ENCODE measurements at places on chromosomes 12 and 14.

DNA sequence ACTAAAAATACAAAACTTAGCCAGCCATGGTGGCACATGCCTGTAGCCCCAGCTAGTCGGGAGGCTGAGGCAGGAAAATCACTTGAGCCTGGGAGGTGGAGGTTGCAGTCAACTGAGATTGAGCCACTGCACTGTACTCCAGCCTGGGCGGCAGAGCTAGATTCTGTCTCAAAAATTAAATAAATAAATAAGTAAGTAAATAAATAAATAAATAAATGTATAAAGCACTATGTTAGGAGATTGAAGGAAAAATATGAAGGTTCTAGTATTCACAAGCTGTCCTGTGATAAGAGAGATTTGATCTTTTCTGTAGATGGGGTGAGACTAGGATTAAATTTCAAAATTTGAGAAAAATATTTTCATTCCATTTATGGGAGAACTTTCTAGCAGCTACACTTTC, 5.7 kb downstream of the DNAJC22 start:
- DNase-seq = no peak

DNA sequence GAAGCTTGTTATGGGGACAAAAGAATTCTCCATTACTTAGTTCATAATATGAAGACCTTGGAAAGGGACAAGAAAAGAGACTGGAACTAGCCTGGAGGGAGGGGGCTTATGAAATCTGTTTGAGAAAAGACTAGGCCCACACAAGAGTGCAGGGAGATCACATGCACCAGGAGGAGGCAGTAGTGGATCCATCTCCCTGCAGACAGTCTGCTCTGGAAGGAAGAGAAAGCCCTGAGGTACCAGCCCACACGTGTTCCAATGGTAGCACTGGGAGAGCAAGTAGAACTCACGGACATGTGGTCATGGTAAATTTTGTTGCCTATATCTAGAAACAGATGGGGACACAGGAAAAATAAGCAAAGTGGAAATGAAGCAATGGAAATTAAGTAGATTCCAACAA, 445.4 kb downstream of the SOX5 start:
- no peak for DNase-seq

DNA sequence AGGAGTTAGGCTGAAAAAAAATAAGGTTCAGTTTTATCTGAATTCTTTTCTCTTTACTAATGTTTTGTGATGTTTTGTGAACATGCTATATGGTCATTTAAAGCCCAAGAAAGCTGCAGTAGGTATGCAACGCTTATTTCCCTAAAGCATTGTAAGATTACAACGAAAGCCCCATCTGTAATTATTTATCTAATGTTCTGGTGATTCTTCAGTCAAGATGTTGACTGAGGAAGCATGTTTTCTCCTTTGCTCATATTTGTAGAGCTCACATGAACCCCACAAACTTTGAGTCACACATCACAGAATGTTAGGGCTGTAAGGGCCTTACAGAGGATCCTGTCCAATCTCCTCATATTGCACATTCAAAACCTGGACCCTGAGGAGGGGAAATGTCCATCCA, 3.2 kb upstream of the TUBA1C start:
- no peak for DNase-seq

DNA sequence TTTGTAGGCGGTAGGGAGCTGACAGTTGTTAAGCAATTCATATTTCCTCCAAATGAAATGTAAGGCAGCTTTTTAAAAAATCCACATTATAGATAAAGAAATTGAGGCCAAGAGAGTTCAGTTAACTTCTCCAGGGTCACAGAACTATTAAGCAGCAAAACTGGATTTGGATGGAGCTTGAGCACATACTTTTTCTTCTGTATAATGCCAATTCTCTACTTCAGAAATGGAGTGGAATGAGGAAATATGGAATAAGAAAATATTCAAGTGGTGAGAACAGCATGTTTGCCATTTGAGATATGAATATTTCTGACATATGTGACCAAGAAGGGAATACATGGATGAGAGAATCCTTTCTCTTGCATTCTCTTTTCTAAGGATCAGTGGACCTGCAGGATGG, 233.1 kb downstream of the FOXG1 start:
- no peak for DNase-seq

- DNase-seq = no peak
Measured at GRCh38 chr12:33994857-33995808, 27.2 kb upstream of the ALG10 start.

GRCh38 chr14:99502989-99503421, 21.8 kb downstream of the CCNK start:
- no peak for DNase-seq

DNA sequence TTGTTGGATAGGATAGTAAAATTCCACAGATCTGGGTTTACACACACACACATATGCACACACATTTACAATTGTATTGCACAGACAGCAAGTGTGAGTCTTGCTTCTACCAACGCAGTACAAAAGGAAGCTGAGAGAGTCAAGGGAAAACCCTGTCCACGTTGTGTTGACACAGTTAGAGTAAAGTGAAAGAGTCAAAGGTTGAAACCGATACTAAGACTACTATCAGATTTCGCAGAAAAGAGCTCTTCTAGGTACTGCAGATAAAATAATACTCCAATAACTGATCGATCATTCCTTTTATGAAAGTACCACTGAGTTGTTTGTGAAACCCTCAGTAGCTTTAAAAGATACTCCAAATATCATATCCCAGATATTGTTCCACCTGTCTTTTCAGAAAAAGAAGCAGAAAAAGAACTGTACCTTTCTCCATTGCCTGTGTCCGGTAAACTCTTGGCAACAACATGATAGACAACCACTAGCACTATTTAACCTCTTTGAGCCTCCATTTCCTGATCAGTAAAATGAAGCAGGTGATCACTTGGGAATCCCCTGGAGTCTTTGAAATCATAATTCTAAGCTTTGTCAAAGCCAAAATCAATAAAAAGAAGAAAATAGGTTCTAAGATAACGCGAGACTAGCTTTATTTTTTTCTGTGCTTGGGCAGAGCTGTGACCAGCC, 224.6 kb upstream of the FOXN3 start:
- no peak for DNase-seq

GRCh38 chr12:124678421-124678893, 111.0 kb upstream of the NCOR2 start:
- no peak for DNase-seq

GRCh38 chr12:55001198-55001868, 16.8 kb upstream of the TESPA1 start:
- no peak for DNase-seq

DNA sequence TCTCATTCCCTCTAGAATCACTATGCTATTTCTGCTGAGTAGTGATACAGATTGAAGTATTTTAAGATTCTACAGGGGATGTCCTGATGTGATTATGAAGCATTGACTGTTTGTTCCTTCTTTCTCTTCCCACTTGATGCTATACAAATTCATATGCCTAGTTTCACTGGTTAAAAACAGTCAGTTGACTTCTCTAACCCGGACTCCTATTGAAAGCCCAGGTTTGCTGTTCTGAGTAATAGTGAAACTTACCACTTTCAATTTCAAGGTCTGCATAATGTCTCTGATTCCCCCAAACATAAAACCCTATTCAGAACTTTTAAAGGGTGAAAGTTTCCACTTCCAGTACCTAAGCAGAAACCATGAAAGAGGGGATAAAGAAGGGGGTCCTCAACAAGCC, 117.7 kb upstream of the RPL10L start:
- no peak for DNase-seq

DNA sequence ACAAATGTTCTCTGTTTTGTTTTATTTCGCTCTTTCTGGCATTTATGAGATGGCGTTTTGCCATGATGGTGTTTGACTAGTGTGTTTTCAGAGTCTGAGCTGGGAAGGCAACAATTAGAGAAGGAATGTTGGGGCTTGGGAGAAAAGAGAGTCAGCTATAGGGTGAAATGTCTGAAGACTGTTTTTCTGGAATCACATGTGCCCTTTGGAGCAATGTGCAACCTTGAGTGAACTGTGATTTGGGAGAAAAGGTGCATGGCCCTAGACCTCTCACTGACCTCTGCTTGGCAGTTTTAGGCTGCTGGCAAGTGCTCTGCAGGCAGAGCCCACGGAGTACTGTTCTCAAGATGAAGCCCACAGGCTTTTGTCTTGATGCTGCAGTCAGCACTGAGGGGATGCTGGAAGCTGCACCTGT, 379.9 kb upstream of the PDE3A start:
- no peak for DNase-seq

- DNase-seq = no peak
Measured at GRCh38 chr12:58633479-58633878, 286.8 kb downstream of the LRIG3 start.

- DNase-seq = no peak
Measured at GRCh38 chr12:114473018-114473417, 67.1 kb upstream of the TBX5 start.

GRCh38 chr14:75286313-75286712, 7.7 kb downstream of the FOS start:
- DNase-seq = no peak

GRCh38 chr12:57490126-57490525, 2.3 kb downstream of the MARS1 start:
- DNase-seq = no peak

GRCh38 chr14:50935126-50936015, 8.9 kb downstream of the PYGL start:
- no peak for DNase-seq

DNA sequence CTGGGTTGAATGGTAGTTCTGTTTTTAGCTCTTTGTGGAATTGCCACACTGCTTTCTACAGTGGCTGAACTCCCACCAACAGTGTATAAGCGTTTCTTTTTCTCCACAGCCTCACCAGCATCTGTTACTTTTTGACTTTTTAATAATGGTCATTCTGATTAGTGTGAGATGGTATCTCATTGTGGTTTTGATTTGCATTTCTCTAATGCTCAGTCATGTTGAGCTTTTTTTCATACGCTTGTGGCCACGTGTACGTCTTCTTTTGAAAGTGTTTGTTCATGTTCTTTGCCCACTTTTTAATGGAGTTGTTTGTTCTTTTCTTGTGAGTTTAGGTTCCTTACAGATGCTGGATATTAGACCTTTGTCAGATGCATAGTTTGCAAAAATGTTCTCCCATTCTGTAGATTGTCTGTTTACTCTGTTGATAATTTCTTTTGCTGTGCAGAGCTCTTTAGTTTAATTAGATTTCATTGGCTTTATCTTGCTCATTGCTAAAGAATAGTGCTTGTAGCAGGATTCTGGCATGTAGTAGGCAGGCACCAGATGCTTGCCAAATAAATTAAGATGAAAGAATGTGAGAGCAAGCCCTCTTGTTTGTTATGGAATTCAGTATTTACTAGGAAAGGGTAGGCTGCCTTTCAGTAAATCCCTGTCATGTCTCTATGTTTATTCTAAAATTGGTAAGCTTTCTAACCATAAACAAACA, 86.8 kb downstream of the PDE3A start:
- no peak for DNase-seq

- no peak for DNase-seq
Measured at GRCh38 chr12:109489955-109490565, 12.6 kb downstream of the UBE3B start.

Measured in stimulated activated CD4-positive, alpha-beta T cell treated with anti-CD3 and anti-CD28 coated beads, Interleukin-1b, Interleukin-23, amount 100 ng/mL, for 1 hour (primary cell).